A549 treated with Mapracorat at 1 μM for 4 hours (cell line): ENCODE measurements at places on chromosomes 16 and 17. TPM values are rescaled to one million over a fixed set of nuclear protein-coding genes. Genes with fewer than 3 reads are reported as not detected.

KRT31 gene
- not detected in 5 replicates for total RNA-seq

ARMC7 gene
- 15.8 to 20.6 TPM (median 17.5 TPM) in 5 replicates for total RNA-seq

TMEM92 gene
- total RNA-seq = 16.2 to 21.1 TPM (median 18.5 TPM) in 5 replicates

PPM1D gene
- total RNA-seq = 16.7 to 19.7 TPM (median 19.0 TPM) in 5 replicates

TMEM219 gene
- total RNA-seq = 83.7 to 99.9 TPM (median 96.5 TPM) in 5 replicates

TSPAN10 gene
- 3.8 to 6.7 TPM (median 4.9 TPM) in 5 replicates for total RNA-seq

STAC2 gene
- 2.3 to 3.4 TPM (median 2.9 TPM) in 5 replicates for total RNA-seq

NLRC3 gene
- total RNA-seq = 0.04 to 0.09 TPM (median 0.06 TPM) in 3 of 5 replicates, not detected in the others

CD7 gene
- 0.07 to 0.12 TPM in 2 of 5 replicates, not detected in the others for total RNA-seq

CD300LB gene
- total RNA-seq = 0.07 to 0.11 TPM in 2 of 5 replicates, not detected in the others

TNFRSF13B gene
- total RNA-seq = not detected in 5 replicates

TMEM170A gene
- total RNA-seq = 12.1 to 16.8 TPM (median 15.6 TPM) in 5 replicates

TOP2A gene
- total RNA-seq = 192 to 232 TPM (median 208 TPM) in 5 replicates

CSH1 gene
- total RNA-seq = not detected in 5 replicates

ADAP2 gene
- total RNA-seq = 2.1 to 3.5 TPM (median 3.2 TPM) in 5 replicates

TMUB2 gene
- 36.2 to 44.7 TPM (median 43.5 TPM) in 5 replicates for total RNA-seq

GRAP gene
- 0.20 to 0.50 TPM (median 0.29 TPM) in 5 replicates for total RNA-seq

TCF25 gene
- total RNA-seq = 72.6 to 83.2 TPM (median 78.7 TPM) in 5 replicates

ZNF750 gene
- total RNA-seq = not detected in 5 replicates

PIK3R5 gene
- 0.05 to 0.14 TPM in 2 of 5 replicates, not detected in the others for total RNA-seq

CIBAR2 gene
- 0.07 TPM in 1 of 5 replicates, not detected in the others for total RNA-seq

ATAD5 gene
- total RNA-seq = 3.6 to 5.2 TPM (median 4.3 TPM) in 5 replicates

AATK gene
- total RNA-seq = 0.25 to 0.65 TPM (median 0.33 TPM) in 5 replicates

OTOP2 gene
- total RNA-seq = 0.08 to 0.10 TPM in 2 of 5 replicates, not detected in the others

NHERF1 gene
- total RNA-seq = 34.4 to 43.9 TPM (median 41.5 TPM) in 5 replicates

CPNE7 gene
- 58.3 to 85.1 TPM (median 75.3 TPM) in 5 replicates for total RNA-seq

CES5A gene
- not detected in 5 replicates for total RNA-seq

COX6A2 gene
- total RNA-seq = not detected in 5 replicates

TMEM11 gene
- total RNA-seq = 57.6 to 72.9 TPM (median 66.4 TPM) in 5 replicates

RPH3AL gene
- 27.6 to 33.0 TPM (median 31.1 TPM) in 5 replicates for total RNA-seq

PSMD12 gene
- total RNA-seq = 97.9 to 113 TPM (median 100 TPM) in 5 replicates

SYCE1L gene
- 3.6 to 12.7 TPM (median 7.9 TPM) in 5 replicates for total RNA-seq

NACA2 gene
- not detected in 5 replicates for total RNA-seq

PRDM7 gene
- total RNA-seq = not detected in 5 replicates

ZNF785 gene
- total RNA-seq = not detected in 5 replicates

IRF8 gene
- total RNA-seq = 0.13 to 0.39 TPM (median 0.22 TPM) in 5 replicates

PRAC2 gene
- total RNA-seq = not detected in 5 replicates
